Activated T-helper 1 cell treated with anti-CD3 and anti-CD28 coated beads, Interleukin-2, amount 50 U/mL, for 16 hours (primary cell): ENCODE measurements at places on chromosomes 4 and X.

GRCh38 chr4:7842384-7843279, 97.0 kb downstream of the AFAP1 start:
- no peak for DNase-seq

DNA sequence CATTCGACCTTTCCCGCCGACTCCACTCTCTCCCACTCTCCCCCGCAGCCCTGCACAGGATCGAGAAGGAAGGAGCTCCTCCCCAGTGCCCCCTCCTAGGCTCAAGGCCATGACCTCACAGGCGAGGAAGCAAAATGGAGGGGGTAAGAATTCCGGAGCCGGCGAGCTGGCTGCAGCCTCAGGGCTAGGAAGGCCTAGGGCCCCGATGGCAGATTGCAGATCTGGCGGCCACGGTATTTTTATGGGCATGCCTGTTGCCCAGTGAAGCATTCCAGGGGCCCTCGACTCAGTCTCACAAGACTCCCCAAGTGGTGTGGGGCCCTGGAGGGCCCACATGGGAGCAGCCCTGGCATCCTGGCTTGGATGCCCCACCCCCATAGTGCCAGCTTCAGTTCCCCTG, 942 bp upstream of the L1CAM start:
- DNase-seq: no peak

DNA sequence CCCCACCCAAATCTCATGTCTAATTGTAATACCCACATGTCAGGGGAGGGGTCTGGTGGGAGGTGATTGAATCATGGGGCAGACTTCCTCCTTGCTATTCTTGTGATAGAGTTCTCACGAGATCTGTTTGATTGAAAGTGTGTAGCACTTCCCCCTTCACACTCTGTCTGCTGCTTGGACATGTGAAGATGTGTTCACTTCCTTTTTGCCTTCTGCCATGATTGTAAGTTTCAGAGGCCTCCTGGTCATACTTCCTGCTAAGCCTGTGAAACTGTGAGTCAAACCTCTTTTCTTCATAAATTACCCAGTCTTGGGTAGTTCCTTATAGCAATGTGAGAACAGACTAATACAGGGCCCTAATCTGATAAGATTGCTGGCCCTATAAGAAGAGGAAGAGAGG, 1514.8 kb downstream of the RPA4 start:
- DNase-seq: no peak

GRCh38 chr4:8478801-8479744, 38.5 kb downstream of the TRMT44 start:
- no peak for DNase-seq

GRCh38 chr4:170750519-170750918, 660.8 kb upstream of the AADAT start:
- no peak for DNase-seq

DNA sequence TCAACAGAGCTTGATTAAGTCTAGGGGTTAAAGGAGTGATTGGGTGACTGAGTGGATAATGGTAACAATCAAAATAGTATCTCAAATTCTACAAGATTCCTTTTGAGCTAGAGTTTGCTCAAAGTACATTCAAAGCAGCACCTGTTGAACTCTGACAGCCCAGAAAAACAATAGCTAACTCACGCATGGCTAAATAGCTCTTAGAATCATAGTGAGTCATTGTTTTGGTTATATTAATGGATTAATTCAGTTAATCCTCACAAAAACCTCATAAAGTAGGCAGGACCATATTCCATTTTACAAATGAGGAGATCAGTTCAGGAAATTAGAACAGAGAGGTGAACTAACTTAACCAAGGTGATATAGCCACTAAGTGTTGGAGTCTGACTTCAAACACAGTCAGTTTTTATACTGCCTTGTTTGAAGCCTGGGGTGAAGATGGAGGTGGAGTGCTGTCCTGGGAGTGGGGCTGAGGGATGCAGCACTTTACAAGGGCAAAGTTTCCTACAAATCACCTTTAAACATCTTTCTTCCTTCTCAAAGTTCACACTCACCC, 35.9 kb upstream of the PPM1K start:
- DNase-seq: no peak

GRCh38 chr4:118752551-118752950, 67.4 kb downstream of the METTL14 start:
- no peak for DNase-seq

- no peak for DNase-seq
These were observed 185.1 kb upstream of the DIPK2B start for GRCh38 chrX:45385757-45386156.

DNA sequence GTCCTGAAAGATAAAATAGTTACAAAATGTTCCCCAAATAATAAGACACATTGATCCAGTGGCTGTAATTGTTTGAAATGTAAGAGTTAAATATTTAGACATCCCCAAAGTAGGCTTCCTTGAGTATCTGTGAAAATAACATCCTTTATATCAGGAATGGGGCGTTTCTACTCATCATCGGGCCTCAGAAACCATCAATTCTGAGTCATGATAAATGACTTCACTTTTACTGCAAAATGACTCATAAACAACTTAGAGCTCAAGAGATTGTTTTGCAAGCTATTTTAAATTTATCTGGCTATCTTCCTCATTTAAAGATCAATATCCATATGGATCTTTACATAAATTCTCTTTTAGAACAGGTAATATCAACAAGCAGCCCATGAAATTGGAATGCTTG, 369.4 kb upstream of the CNKSR2 start:
- no peak for DNase-seq

- no peak for DNase-seq
These were observed 49.5 kb upstream of the GC start for GRCh38 chr4:71833232-71833900.

DNA sequence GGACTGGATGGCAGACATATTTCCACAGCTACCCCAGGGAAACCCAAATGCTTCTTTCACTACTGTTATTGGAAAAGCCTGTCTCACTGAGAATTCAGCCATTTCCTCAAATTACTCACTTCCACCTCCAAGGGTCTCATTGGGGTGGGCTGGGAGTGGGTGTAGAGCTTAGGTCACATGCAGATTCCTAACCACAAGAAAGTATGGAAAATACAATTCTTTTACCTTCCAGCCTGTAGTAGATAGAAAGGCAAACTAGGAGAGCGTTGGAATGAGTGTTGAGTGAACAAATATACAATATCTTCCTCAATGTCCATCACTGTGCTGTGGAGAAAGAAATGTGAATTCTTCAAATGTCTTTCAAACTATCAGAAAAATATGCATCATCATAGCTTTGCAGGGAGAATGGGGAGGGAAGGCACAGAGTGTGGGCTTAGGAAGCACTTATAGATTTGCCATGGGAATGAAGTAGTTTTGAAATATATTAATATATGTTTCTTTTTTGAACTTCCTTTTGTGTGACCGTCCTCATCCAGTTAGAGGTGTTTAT, 245.3 kb upstream of the JADE1 start:
- DNase-seq: no peak

GRCh38 chrX:110407910-110408545, 49.4 kb downstream of the RTL9 start:
- no peak for DNase-seq
